Ovary (tissue), 10 donors: ENCODE measurements at places on chromosomes 1 and 21.

DNA sequence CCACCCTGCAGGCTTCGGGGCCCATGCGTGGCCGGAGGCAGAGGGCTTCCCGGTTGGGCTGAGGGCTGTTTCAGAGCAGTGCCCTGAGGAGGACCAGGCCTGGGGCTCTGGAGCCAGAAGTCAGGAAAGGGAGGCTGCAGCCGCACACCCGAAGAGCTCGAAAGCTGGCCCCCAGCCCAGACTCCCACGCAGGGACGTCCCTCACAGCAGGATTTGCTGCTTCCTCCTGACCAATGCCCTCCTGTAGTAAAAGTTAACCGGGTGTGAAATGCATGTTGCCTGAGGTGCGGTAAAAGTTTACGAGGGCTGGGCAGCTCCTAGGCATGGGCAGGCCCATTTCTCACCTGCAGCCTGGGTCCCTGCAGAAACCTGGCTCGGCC is 101.5 kb upstream of the ARHGEF16 start:
- no peaks in the 10 kb centered on the region for H3K36me3 ChIP-seq
- DNase-seq, result peak; percentile 80
- H3K4me3 ChIP-seq, result no peak overlapping the region

GRCh38 chr1:101111461-101111860 is 85.9 kb upstream of the DPH5 start:
- no peaks in the 10 kb centered on the region for H3K27me3 ChIP-seq
- no peak overlapping the region for H3K27ac ChIP-seq

GRCh38 chr21:14121719-14122118 is 89.0 kb downstream of the LIPI start:
- no peak overlapping the region for H3K27ac ChIP-seq
- H3K36me3 ChIP-seq, result no peaks in the 10 kb centered on the region
- DNase-seq, result no peak

GRCh38 chr1:105914403-105914802 is 1142.1 kb upstream of the PRMT6 start:
- no peaks in the 10 kb centered on the region for H3K27me3 ChIP-seq
- H3K4me1 ChIP-seq, result no peaks in the 10 kb centered on the region
- DNase-seq, result no peak
- H3K36me3 ChIP-seq, result no peaks in the 10 kb centered on the region
- H3K4me3 ChIP-seq, result no peak overlapping the region

- no peak overlapping the region for H3K4me3 ChIP-seq
- no peak overlapping the region for H3K27ac ChIP-seq
- no peaks in the 10 kb centered on the region for H3K4me1 ChIP-seq
These were observed 81.7 kb upstream of the BEND5 start for GRCh38 chr1:48858200-48858920.

- no peak overlapping the region for H3K27ac ChIP-seq
- no peaks in the 10 kb centered on the region for H3K27me3 ChIP-seq
- DNase-seq, result no peak
- no peaks in the 10 kb centered on the region for H3K36me3 ChIP-seq
- H3K4me1 ChIP-seq, result no peaks in the 10 kb centered on the region
- no peak overlapping the region for H3K4me3 ChIP-seq
These were observed 1329.6 kb downstream of the KCNT2 start for GRCh38 chr1:195278644-195279043.

DNA sequence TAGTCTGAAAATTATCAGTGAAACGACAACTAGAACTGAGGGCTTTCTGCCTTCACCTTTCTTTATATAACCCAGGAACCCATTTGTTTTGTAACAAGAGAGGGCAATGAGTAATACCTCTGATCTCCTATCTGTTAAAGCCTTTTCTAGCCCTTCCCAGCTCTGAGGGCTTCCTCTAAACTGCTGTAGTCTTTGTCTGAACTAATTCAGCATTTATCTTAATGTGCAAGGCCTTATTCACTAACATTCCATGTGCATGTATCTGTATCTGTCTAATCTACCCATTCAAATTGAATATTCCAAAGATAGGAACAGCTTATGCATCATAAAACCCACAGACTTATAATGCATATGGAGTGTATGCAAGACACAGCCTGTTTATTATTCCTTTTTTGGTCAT is 167.1 kb downstream of the LYPLAL1 start:
- no peaks in the 10 kb centered on the region for H3K4me1 ChIP-seq
- no peak overlapping the region for H3K27ac ChIP-seq
- no peak overlapping the region for H3K4me3 ChIP-seq
- no peak for DNase-seq
- H3K27me3 ChIP-seq, result no peaks in the 10 kb centered on the region

DNA sequence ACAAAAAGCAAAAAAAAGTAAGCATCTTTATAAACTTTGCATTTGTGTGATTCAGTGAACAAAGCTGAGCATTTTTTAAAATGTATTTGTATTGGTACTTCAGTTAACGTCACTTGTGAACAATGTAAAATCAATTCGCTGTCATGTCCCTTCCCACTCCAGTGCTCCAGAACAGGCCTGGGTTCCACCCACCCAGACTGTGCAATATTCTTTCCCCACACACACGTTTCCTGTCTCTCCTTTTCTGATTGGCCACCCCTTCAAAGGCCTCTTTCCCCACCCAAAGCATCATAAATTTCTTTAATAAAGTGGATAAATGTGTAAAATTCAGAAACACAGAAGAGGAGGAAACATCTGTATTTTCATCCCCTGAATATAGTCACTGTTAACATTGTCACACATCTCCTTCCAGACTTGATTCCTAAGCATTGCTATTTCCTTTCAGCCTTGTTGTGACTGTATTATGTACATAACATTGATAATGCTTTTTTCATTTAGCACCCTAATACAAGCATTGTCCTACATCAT is 12.0 kb downstream of the CLEC20A start:
- no peaks in the 10 kb centered on the region for H3K27me3 ChIP-seq
- no peaks in the 10 kb centered on the region for H3K36me3 ChIP-seq
- no peak overlapping the region for H3K4me3 ChIP-seq
- no peak overlapping the region for H3K27ac ChIP-seq
- no peaks in the 10 kb centered on the region for H3K4me1 ChIP-seq

DNA sequence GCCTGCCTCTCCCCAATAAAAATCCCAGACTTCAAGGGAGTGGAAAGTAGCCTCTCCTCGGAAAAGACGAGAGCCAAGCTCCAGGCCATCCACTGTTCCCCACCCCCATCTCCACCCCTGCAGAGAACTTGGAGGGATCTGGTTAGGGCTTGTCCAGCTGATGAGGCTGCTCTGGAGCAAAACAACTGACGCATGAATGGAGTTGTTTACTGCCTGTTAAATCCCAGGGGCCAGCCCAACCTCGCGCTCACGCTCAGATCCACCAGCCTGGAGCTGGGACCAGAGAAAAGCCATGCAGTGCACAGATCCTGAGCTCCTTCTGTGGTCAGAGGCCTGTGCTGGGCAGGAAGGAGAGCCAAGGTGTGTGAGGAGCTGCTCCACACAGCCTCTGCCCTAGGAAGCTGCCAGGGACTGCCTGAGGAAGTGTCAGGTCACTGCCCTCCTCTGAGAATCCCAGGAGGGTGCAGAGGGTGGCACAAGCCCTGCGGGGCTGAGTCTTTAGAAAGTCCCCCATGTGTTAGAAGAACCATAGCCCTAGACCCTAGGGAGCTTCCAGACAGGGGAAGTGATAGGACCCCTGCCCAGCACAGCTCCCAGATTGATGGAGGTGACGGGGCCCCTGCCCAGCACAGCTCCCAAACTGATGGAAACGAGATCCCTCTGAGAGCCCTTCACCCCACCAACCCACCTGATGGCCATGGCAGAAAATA is 109.0 kb upstream of the IPO9 start:
- peak; percentile 81 for DNase-seq
- H3K4me1 ChIP-seq, result peaks cover 44% of the 10 kb centered on the region
- H3K27ac ChIP-seq, result peak overlapping the region; percentile 78
- H3K27me3 ChIP-seq, result no peaks in the 10 kb centered on the region
- H3K36me3 ChIP-seq, result no peaks in the 10 kb centered on the region

- H3K27ac ChIP-seq, result no peak overlapping the region
- no peak overlapping the region for H3K4me3 ChIP-seq
- no peak for DNase-seq
These were observed 47.4 kb downstream of the CAMTA1 start for GRCh38 chr1:6832531-6833188.

GRCh38 chr1:181356505-181357340 is 126.6 kb upstream of the CACNA1E start:
- H3K27ac ChIP-seq, result no peak overlapping the region
- no peak for DNase-seq
- no peaks in the 10 kb centered on the region for H3K36me3 ChIP-seq
- H3K4me3 ChIP-seq, result no peak overlapping the region

GRCh38 chr1:32241001-32241763 is 5.8 kb upstream of the FAM167B start:
- no peaks in the 10 kb centered on the region for H3K36me3 ChIP-seq
- no peaks in the 10 kb centered on the region for H3K27me3 ChIP-seq
- H3K4me1 ChIP-seq, result peaks cover 4% of the 10 kb centered on the region
- peak overlapping the region; percentile 59 for H3K4me3 ChIP-seq

- H3K27ac ChIP-seq, result no peak overlapping the region
- no peak for DNase-seq
- H3K36me3 ChIP-seq, result no peaks in the 10 kb centered on the region
- H3K4me1 ChIP-seq, result no peaks in the 10 kb centered on the region
- no peaks in the 10 kb centered on the region for H3K27me3 ChIP-seq
These were observed 30.6 kb upstream of the HYI start for GRCh38 chr1:43484367-43484766.

DNA sequence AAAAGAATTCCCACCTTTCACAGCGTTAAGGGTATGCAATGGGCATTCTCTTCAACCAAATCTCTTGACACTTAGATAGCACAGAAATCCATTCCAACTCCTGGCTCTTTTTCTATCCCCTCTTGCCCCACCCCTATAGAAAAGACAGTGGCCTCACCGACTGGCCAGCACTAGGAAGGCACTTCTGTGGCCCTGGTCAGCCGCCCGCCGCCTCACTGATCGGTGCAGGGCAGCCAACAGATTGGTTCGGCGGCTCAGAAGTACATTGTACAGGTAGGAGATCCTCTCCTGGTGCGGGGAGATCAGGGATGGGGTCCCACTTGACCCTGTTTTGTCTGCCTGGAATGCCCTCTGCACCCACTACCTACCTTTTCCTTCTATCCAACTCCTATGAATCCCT is 9.3 kb downstream of the DCST2 start:
- no peaks in the 10 kb centered on the region for H3K4me1 ChIP-seq
- no peak overlapping the region for H3K27ac ChIP-seq
- H3K4me3 ChIP-seq, result no peak overlapping the region
- no peak for DNase-seq

- H3K4me1 ChIP-seq, result peaks cover 2% of the 10 kb centered on the region
- no peak overlapping the region for H3K27ac ChIP-seq
- H3K36me3 ChIP-seq, result no peaks in the 10 kb centered on the region
- no peaks in the 10 kb centered on the region for H3K27me3 ChIP-seq
These were observed 1.8 kb upstream of the IQGAP3 start for GRCh38 chr1:156574039-156574633.

- peaks cover 10% of the 10 kb centered on the region for H3K4me1 ChIP-seq
- peak; percentile 32 for DNase-seq
- no peaks in the 10 kb centered on the region for H3K27me3 ChIP-seq
- H3K36me3 ChIP-seq, result no peaks in the 10 kb centered on the region
These were observed 8.3 kb upstream of the LGALS8 start for GRCh38 chr1:236515443-236515958.

DNA sequence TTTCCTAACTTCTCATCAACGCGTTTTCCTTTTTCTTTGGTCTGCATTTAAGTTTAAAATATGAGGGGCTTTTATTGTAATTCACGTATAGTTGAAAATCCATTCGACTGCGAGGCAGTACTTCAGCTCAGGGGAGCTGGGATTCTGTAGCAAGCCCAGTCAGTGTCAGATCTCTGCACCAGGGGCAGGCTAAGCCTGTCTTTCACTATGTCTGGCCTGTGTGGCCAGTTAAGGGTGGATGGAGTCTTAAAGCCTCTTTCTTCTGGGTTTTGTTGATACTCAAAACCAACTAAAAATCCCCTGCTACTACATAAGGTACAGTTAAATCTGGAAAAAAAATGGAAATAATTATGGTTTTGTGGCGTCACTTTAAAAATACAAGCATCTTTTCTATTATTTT is 124.7 kb downstream of the TYW3 start:
- no peaks in the 10 kb centered on the region for H3K27me3 ChIP-seq
- no peaks in the 10 kb centered on the region for H3K4me1 ChIP-seq

GRCh38 chr1:53258216-53258615 is 19.9 kb upstream of the MAGOH start:
- no peak for DNase-seq
- H3K4me3 ChIP-seq, result no peak overlapping the region
- no peaks in the 10 kb centered on the region for H3K27me3 ChIP-seq
- no peaks in the 10 kb centered on the region for H3K4me1 ChIP-seq

DNA sequence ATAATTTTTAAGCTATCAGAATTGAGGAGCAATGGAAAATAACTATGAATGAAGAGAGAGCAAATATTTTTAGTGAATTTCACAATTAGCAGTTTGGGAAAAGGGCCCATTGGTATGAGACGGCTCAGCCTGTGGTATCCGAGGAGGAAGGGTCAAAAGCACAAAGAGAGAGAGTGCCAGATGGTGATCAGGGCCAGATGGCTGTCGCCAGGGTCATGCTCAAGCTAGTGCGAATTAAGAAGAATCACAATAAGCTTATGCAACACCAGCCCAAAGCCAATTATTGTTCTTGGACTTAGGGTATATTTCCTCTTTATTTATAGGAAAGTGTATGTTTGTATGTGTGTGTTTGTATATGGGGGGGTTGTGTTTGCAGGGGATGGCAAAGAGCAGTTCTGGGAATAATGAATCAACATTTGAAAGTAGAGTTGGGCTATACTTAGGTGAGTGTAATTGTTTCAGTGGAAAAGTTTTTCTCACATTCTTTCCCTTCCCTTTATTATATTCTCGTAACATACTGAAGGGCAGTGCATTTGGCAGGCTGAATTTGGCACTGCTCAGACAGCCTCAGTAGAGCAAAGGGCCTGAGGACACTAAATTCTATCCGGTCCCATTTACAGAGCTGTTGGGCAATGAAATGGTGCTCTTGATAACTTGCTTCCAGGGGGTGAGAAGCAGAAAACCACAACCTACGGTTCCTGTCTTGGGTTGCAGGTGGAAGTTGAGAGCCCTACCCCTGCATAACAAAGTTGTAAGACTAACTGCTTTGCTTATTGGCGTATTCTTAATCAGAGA is 19.5 kb upstream of the DDR2 start:
- H3K27ac ChIP-seq, result no peak overlapping the region
- H3K4me3 ChIP-seq, result no peak overlapping the region
- no peaks in the 10 kb centered on the region for H3K36me3 ChIP-seq
- no peak for DNase-seq
- H3K27me3 ChIP-seq, result no peaks in the 10 kb centered on the region
- H3K4me1 ChIP-seq, result peaks cover 2% of the 10 kb centered on the region

- no peak overlapping the region for H3K27ac ChIP-seq
- no peak for DNase-seq
- no peak overlapping the region for H3K4me3 ChIP-seq
- no peaks in the 10 kb centered on the region for H3K36me3 ChIP-seq
- H3K4me1 ChIP-seq, result peaks cover 2% of the 10 kb centered on the region
These were observed 5.9 kb upstream of the RBBP5 start for GRCh38 chr1:205127646-205128045.

DNA sequence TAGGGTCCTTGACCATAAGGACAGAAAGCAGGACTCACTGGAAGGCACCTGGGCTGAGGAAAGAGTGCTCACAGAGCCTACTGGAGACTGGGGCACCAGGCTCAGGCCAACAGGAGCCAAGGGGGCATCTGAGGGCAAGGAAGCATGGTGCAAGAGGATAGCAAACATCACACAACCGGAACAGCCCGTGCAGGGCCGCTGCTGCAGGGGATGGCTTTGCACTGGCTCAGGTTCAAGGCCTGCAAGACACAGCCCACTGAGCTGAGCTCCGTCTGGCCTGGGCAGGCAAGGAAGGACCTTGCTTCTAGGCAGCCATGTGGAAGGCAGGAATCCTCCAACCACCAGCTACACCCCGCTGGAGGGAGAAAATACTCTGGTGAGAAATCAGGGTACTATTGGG is 59.8 kb upstream of the KIF26B start:
- no peak overlapping the region for H3K27ac ChIP-seq
- H3K4me1 ChIP-seq, result peaks cover 4% of the 10 kb centered on the region
- no peaks in the 10 kb centered on the region for H3K36me3 ChIP-seq
- no peaks in the 10 kb centered on the region for H3K27me3 ChIP-seq
- no peak for DNase-seq
